ENCODE measurements at places on chromosomes 6 and 20.

DNA sequence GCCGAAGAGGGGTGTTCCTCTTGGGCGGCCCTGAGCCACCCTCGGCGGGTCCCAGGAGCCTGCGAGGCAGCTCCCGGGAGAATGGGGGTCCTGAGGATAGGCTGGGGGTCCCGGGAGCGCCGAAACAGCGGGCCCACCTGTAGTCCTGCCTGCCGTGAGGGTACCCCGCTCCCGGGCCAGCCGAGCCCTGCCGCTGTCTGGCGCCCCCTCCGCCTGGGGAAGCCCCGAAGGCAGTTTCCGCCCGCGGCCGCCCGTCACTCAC is 280 bp downstream of the SPATA2 start:
- DNase-seq: no peak

DNA sequence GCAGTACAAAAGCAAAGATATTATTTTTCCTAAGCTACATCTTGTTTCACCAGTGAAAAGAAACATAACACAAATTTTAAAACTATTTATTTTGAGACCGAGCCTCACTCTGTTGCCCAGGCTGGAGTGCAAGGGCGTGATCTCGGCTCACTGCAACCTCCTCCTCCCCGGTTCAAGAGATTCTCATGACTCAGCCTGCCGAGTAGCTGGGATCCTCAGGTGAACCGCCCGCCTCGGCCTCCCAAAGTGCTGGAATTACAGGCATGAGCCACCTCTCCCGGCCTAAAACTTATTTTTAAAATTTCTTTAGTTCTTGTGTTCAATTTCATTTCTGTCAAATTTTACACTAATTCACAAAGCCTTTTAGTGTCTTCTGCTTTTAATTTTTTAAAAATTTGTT is 5.9 kb downstream of the SRSF12 start:
- no peak for DNase-seq

- DNase-seq: no peak
These were observed 630 bp downstream of the LIME1 start for GRCh38 chr20:63736893-63737694.

DNA sequence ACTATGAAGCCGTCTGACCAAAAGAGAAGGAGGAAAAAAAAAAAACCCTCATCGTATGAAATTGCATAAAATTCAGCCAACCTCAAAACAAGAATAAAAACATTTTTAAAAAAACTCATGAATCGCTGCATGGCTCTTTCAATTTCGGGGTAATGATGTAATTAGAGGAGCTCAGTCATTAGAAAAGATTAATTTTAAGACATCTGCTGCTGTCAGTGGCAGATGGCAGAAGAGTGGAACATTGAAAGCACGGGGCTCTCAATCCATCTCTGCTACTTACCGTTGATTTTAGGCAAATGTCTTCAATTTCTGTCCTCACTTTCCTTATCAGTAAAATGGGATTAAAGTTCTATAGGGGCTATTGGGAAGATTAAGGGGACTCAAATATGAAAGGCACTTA is 79.1 kb downstream of the EYA2 start:
- no peak for DNase-seq

DNA sequence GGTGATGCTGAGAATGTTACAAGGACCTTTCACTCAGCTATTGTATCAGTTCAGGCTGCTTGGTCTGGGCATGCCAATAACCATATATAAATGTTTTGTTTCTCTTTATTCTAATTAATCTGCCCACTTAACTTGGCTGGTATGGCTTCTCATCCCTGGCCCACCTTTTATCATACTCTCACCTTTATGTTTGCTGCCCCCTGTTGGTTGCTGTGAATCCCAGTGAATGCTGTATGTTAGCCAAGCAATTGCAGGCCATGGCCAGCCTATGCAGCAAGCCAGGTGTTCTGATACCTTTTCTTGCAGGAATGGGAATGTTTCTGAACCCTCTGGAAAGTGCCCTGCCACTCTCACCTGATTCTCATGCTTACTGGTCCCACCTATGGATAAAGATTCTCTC is 54.6 kb downstream of the PCSK2 start:
- DNase-seq: no peak

GRCh38 chr6:32291543-32291942 is 67.7 kb upstream of the NOTCH4 start:
- no peak for DNase-seq

GRCh38 chr6:13715444-13715883 is 3.8 kb upstream of the RANBP9 start:
- DNase-seq: no peak

GRCh38 chr20:31859266-31859997 is 10.9 kb downstream of the DUSP15 start:
- DNase-seq: no peak

GRCh38 chr6:108732091-108732870 is 115.9 kb upstream of the ARMC2 start:
- no peak for DNase-seq

GRCh38 chr20:62768551-62769287 is 27.6 kb upstream of the MRGBP start:
- no peak for DNase-seq

DNA sequence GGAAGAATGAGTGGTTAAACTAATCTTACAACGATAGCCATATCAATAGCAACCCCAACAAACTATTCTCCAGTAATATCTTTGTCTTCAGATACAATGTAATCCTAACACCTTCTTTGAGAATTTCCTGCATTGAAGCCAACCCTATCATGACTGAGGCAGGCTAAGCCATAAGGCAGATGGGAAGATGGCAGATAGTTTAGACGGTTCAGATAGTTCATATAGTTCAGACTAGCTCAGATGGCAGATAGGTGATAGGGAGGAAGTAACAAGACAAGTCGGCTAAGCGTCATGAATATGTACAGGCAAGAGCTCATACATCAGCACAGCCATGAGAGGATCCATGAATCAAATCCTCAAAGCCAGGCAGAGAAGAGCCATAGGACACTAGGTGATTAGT is 39.1 kb upstream of the BEND6 start:
- DNase-seq: no peak

- DNase-seq: no peak
These were observed 122.2 kb downstream of the FYN start for GRCh38 chr6:111750753-111751673.

Data from thoracic aorta (tissue), 2 donors.